AG09319 (cell line): ENCODE measurements at places on chromosomes 1 and 21.

GRCh38 chr1:113615425-113615824 lies 143.9 kb downstream of the PHTF1 start:
- no peak for DNase-seq

DNA sequence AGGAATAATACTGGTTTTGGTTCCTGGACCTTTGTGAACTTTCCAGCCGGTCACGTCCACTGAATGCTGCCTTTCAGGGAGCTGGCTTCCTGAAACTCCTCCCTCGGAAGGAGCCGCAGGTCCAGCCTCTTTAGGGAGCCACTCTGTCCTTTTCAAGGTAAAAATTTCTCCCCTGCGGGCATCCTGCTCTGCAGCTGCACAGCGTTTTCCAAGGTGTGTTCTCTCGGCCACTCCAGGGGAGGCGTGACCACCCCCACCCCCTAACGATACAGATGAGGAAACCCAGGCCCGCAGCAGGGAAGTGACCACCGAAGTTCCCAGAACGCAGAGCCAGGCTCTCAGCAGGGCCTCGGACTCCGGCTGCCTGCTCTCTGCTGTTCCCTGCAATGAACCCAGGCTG lies 21.5 kb downstream of the PADI2 start:
- no peak for DNase-seq

GRCh38 chr1:20110679-20111078 lies 8.7 kb downstream of the PLA2G2D start:
- no peak for DNase-seq

DNA sequence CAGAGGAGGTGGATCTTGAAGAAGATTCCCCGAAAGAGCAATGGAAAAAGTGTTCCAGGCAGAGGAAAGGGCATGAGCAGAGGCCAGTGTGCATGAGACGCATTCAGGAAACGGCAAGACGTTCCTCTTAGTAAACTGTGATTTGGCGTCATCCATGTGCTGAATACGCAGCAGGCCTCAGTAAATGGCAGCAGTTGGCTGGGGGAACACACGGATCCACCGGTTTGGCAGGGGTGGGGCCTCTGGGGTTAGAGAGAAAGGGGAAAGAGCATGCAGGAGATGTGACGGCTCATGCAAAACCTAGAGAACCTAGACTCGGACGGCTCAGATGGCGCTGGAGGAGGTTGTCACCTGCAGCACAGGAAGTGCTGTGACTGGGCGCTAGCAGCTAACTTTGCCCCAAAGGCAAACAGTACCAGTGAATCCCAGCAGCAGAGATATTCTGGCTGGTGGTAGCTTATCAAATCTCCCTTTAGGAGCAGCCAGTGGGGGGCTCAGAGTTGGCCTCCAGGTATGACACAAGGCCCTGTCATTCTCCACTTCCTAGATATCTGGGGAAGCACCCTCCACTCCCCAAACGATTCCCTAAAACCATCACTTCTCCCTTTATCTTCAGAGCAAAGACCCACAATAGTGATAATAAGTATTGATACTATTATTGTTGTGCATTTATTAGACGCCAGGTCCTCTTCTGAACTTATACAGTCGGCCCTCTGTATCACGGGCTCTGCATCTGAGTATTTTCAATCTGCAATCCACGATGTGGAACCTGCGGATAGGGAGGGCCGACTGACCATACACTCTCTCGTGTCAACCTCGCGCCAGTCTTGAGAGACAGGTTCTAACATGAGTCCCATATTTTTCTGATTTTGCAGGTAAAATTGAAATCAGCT lies 7.6 kb downstream of the LAPTM5 start:
- DNase-seq, result no peak

- no peak for DNase-seq
These were observed 21.1 kb upstream of the ADGRB2 start for GRCh38 chr1:31785020-31785946.

GRCh38 chr1:169338617-169339016 lies 29.0 kb downstream of the NME7 start:
- no peak for DNase-seq

GRCh38 chr1:210540288-210540687 lies 211.6 kb downstream of the HHAT start:
- no peak for DNase-seq

DNA sequence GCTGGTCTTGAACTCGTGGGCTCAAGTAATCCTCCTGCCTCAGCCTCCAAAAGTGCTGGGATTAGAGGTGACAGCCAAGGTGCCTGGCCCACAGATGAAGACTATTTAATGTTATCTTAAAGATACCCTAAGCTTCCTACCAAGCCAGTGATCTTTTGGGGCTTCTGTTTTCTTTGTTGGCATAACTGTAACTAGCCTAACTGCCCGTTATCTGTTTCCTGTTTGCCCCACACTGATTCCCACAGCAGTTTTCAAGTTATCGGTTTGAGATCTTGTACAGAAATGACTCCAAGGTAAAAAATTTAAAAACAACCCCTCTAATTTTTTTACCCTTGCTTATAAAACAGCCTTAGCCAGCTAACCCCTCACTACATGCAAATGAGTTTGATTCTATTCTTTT lies 12.4 kb downstream of the SELL start:
- no peak for DNase-seq
